ENCODE measurements at places on chromosomes 7 and 10.

- DNase-seq: no peak
Measured at GRCh38 chr10:95661818-95662217, 5.3 kb upstream of the ALDH18A1 start.

DNA sequence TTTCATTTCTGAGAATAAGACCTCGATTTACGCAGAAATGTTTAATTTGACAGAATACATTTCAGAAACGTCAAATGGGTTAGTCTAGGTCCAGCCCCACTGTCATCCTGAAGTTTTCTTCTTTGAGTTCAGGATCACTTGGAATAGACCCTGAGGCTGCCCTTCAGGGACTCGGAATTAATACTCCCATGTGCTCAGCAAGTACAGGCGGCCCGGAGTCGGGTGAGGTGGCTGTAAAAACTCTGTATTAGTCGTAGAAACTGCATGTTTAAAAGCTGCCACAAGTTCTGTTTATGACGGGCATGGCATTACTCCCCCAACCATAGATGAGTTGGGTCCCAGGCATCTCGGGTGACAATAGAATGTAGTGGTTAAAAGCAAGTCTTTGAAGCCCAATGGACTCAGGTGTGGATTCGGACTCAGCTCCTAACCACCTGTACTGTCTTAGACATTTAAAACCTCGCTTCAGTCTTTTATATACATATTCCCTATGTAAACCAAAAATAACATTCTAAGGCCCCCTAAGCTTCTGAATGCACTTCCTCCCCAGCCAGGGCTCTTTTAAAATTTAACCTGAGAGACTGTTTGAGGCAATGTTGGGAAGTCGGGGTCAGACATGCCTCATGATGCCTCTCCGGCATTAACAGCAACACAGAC lies 216.3 kb downstream of the ADARB2 start:
- DNase-seq: no peak

GRCh38 chr7:37352974-37353948 lies 95.4 kb downstream of the ELMO1 start:
- DNase-seq: peak; percentile 88

DNA sequence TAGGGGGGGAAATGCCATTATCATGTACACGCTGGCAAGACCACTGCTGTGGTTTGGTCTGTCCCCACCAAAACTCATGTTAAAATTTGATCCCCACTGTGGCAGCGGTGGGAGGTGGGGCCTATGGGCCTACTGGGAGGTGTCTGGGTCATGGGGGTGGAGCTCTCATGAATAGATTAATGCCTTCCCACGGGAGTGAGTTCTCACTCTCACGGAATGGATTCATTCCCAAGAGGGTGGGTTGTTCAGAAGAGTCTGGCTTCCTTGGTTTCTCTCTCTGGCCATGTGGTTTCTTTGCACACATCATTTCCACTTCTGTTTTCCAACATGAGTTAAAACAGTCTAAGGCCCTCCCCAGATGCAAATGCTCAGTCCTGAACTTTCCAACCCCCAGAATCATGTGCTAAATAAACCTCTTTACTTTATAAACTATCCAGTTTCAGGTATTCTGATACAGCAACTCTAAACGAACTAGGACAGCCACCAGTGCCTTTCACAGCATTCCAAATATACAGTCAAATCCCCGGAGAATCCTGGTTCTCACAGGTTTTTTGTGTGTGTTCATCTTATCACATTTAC lies 44.3 kb downstream of the SMURF1 start:
- DNase-seq: no peak

DNA sequence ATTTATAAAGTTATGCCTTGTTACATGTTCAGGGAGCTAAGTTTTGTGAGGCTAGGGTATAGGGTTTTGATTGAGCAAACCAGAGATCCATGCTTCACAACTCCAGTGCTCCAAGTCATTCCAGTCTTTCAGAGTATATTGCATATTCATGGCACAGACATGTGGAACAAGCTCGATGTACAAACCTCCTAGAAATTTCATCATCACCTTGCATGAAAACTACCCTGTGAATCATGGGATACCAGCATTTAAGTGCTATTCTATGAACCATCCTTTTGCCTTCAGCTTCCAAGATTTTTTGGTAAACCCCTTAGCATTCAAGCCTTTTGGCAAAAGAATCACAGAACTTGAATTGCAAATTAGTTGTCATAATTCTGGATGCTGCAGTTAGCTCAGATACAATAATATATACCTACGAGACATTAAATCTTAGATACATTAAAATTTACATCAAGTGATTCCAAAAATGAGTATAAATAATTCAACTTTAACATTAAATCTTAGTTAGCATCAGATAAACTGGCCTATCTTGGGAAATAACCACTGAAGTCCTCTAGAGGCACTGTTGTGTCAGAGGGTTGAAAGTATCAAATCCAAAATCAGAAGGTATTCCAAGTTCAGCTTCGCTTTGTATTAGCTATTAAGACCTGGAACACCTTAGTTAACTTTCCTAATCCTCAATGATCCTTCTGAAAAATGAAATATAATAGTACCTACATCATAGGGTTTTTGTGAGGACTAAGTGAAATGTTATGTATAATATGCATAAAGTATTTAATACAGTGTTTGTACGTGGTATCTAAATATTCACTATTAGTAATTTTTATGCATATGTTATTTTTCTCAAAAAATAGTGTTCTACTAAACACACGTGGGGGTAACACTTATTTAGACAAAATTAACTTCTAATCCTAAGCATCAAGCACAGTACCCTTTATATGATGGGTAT lies 55.5 kb upstream of the CABCOCO1 start:
- DNase-seq: peak; percentile 28

- DNase-seq: no peak
Measured at GRCh38 chr10:4488904-4489303, 337.1 kb upstream of the AKR1E2 start.

GRCh38 chr10:102327641-102328040 lies 67.9 kb upstream of the NFKB2 start:
- DNase-seq: no peak
